ENCODE measurements at places on chromosomes 2 and 18.

DNA sequence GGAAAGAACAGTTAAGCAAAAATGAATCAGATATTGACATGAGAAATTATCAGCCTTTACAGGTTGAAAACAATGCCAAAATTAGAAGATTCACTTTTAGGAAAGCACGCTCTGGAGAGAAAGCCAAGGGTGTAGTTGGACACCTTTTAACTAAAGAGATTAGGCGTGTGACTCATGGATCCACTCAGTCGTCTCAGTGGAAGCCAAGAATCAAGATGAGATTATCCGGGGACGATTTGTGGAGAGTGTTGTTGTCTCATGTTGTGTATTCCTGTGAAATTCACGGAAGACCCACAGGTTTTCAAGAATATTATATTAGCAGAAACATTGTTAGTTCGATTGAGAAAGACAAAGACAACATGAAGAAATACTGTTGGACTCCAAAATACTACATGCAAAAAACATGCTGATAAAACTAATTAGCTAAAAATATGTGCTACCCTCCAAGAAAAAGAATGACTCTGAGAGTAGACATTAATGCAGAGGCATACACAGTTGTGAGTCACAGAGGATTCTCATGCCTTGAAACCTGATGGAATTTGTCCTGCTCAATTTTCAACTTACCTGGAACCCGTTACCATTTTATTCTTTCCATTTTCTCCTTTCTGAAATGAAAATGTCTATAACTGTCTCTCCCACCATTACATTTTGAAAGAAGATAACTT is 192.1 kb upstream of the RND3 start:
- no peak for DNase-seq

DNA sequence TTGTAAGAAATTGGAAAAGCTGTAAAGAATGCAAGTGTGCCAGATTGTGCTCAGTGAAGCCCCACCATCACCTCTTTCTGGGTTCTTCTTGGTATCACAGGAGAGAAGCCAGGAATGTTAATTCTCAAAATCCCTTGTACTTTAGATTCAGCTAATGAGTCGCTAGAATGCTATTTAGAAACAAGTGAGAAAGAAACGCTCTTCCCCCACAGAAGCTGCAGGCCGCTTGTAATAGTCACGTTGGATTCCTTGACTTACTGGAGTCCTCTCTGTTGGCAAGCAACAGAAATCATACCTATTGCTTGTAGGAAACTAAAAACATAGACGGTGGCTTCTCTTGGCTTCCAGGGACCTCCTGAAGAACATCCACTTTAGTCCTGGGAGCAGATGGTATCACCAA is 375.6 kb upstream of the LRATD1 start:
- DNase-seq: no peak

- no peak for DNase-seq
Measured at GRCh38 chr2:239832490-239833268, 192.5 kb downstream of the NDUFA10 start.

- DNase-seq: no peak
Measured at GRCh38 chr2:26620031-26620605, 21.0 kb downstream of the CIB4 start.

DNA sequence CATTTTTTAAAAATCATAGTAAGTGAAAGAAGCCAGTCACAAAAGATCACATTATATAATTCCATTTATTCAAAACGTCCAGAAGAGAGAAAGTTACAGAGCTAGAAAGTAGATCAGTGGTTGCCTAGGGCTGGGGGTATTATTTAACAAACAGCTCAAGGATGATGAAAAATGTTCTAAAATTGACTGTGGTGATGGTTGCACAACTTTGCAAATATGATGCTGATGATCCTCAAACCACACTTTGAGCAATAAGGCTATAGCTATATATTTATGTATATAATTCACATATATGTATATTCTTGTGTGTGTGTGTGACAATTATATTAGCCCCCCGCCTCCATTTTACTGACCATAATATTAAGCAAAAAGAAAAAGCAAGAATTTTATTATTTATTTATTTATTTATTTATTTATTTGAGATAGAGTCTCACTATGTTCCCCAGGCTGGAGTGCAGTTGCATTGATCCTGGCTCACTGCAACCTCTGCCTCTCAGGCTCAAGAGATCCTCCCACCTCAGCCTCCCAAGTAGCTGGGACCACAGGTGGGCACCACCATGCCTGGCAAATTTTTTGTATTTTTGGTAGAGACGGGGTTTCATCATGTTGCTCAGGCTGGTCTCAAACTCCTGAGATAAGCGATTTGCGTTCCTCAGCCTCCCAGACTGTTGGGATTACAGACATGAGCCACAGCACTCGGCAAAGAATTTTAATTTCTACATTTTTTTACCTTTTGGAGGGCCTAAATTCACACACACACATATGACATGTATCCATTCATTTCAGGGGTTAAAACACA is 1.9 kb downstream of the WDR12 start:
- DNase-seq: no peak

- DNase-seq: no peak
Measured at GRCh38 chr18:56538746-56539145, 99.6 kb downstream of the TXNL1 start.

DNA sequence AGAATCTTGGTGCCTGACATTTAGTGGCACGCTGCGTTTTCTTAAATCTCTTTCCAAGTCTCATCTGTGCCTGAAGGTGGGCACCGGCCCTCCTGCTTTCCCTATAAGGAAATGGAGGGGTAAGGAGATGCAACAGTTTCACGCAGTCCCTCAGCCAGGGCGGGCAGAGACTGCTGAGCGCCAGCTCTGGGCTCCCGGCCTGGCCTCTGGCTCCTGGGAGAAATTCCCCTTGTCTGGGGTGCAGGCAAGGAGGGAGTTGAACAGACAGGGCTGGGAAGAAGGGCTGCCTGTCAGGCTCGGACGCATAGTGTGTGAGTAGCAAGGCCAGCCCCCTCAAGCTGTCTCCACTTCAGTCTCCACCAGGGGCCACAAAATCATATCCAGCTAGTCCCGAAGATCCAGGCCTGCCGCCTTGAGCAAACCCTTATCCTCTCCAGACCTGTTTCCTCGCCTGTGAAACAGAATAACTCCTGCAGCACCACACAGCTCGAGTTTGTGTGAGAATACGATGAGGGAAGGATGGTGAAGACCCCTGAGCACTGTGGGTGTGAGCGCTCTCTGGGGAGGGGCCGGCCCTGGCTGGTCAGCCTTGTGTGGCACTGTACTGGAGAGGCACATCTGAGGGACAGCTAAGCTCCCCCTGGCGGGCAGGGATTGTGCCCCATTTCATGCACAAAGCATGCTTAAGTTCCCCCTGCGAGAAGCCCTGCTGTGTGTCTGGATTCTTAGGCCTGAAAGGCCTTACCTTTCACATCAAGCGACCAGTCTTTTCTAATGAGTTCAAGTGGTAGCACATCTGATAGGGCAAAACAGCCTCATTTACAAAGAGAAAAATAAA is 33.8 kb downstream of the SDC1 start:
- peak; percentile 55 for DNase-seq

- DNase-seq: no peak
Measured at GRCh38 chr18:42606886-42607495, 508.5 kb downstream of the RIT2 start.

- DNase-seq: no peak
Measured at GRCh38 chr2:120446236-120447126, 100.5 kb downstream of the INHBB start.

DNA sequence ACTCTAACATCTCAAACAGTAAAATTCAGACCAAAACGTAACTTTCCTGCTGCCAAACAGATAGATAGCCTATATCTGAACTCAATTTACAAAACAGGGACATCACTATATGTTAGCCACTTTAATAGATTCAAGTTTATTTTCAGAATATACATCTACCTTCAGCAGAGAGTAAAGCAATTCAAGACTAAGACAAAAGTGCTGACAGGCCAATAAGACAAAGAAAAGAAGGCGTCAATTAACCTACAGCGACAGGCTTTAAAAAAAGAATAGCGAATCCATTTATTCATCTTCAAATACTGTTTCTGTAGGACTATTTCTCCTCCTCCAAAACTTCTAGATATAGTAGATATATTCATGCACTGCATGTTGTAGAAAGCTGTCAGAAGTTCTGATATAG is 333.0 kb downstream of the GRB14 start:
- DNase-seq: no peak

- no peak for DNase-seq
Measured at GRCh38 chr18:7908681-7909299, 341.7 kb downstream of the PTPRM start.

GRCh38 chr18:55302167-55302833 is 285.7 kb downstream of the TCF4 start:
- no peak for DNase-seq

DNA sequence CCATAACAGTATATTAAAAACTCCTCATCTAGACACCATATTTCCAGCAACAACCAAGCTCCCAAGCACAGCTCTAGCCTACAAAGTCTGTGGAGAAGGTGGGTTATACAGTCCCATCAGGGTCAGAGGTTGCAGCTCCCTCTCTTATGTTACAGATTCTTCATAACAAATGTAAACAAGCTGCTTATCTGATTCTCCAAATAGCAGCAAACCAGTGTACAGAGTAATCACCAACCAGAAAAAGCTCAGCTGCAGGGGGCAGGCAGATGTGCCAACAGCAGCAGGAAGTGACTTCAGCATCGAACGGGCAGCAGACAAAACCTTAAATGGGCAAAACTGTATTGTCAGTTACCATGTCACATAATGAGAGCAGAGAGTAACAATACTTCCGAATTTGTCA is 52.9 kb upstream of the NABP1 start:
- no peak for DNase-seq

DNA sequence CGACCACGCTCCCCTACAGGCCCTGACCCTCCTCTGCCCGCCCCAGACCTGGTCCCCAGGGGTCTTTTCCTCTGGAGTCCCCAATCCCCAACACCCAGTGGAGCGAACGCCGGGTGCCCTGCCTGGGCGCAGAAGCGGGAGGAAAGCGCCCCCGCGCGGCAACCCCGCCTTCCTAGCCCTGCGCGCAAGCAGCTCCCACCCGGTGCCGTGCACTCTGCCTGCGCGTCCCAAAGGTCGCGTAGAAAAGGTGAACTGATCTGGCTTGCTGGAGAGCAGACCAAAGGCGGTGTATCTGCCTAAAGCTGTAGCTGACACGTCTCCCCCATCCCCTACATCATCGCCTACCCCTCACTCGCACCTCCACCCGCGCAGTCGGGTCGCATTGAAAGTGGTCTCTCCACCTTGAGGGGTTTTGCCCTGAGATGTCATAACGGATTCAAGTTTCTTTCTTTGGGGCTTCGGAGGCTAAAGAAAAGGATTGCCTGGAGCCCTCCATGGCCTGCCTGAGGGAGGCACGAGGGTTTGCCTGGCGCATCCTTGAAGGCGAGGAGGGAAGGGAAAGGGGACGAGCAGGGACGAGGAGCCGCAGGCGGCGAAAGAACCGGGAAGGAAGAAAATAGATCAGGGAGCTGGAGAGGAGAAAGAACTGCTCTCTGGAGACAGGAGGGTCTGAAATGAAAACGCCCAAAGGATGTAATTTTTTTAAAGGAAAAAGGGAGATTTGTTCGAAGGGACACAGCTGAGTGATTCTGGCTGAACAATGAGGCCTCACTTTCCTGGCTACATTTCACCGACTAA is 5.8 kb downstream of the GAD1 start:
- peak; percentile 74 for DNase-seq

- no peak for DNase-seq
Measured at GRCh38 chr18:35905436-35905835, 67.0 kb upstream of the RMP24 start.

DNA sequence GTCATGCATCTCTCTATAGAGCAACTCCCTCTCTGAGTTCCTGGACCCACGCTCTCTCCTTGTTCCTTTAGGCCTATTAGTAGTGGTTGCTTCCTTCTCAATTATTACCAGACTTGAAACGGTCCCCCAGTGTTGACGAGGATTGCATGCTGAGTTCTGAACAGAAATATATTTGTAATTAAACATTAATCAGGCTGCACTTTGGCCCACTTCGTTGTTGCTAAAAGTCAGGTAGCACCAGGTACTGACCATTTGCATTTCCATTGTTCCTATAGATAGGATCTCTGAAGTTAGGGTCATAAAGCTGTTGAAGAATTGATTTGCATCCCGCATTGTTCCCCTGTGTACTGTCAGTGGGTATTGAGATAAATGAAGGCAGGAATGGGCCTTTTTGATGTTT is 36.9 kb upstream of the TTR start:
- DNase-seq: no peak

DNA sequence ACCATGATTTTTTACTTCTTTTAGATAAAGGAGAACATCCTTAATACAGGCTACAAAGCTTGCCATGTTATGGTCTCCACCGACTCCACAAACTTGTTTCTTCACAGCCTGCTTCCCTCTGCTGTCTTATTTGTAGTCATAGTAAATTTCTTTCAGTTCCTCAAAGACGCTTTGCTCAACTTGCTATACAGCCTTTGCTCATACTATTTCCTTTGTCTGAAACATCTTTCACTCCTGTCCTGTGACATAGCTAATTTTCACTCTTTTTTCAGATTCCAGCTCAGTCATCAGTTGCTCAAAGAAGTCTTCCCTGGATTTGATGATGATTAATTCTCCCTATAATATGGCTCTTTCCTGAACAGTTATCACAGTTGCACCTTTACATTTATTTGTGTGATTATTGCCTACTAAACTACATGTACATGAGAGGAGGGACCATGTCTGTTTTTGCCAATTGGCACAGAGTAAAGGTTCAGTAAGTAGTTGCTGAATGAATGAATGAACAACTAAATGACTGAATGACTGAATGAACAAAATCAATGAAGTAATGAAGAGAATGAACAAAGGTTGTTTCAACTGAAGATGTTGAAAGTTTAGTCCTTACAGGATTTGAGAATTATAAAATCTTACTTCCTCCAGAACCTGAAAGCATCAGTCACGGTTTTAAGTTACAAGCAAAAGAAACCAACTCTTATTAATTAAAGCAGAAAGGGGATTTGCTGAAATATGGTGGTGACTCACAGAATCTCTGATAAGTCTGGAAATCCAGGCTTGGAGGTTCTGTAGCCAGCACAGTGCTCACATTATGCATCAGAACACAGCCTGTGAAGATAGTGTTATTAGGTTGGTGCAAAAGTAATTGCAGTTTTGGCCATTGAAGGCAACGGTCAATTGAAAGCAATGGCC is 186.4 kb upstream of the FAM98A start:
- DNase-seq: no peak

- DNase-seq: no peak
Measured at GRCh38 chr2:205714789-205715720, 32.8 kb downstream of the NRP2 start.

- no peak for DNase-seq
Measured at GRCh38 chr2:233473878-233474277, 92.7 kb downstream of the USP40 start.

DNA sequence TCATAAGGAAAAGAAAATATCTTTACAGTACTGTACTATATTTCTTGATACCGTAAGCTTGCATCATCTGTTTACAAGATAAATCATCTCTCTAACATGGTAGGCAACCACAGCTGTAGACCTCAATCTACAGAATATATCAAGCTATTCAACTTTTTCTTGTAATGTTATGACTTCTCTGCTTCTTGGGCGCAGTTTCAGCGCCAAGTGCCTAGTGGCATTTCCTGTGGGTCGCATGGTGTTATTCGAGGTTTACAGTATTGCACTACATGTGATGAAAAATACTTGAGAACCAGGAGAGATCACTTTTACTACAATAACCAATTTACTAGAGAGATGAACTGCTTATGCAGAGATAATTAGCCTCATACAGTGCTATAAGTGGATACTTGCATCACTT is 34.0 kb upstream of the SESTD1 start:
- no peak for DNase-seq

GRCh38 chr2:161077367-161078210 is 82.6 kb upstream of the TANK start:
- no peak for DNase-seq

All from nephron progenitor cell (in vitro differentiated cells).